NCI-H1105 (cell line): ENCODE measurements at places on chromosomes 7 and 10.

GRCh38 chr7:12909483-12909882 is 222.1 kb downstream of the ARL4A start:
- DNase-seq: no peak

GRCh38 chr7:3569643-3570042 is 268.6 kb downstream of the SDK1 start:
- DNase-seq: no peak

- DNase-seq: no peak
These were observed 972 bp downstream of the ORC5 start for GRCh38 chr7:104206841-104207240.

- DNase-seq: no peak
These were observed 26.8 kb downstream of the LYZL2 start for GRCh38 chr10:30602747-30603146.

- no peak for DNase-seq
These were observed 4.1 kb upstream of the CUL1 start for GRCh38 chr7:148694631-148695030.

GRCh38 chr10:22253580-22253882 is 35.7 kb upstream of the EBLN1 start:
- no peak for DNase-seq

- DNase-seq: no peak
These were observed 74.3 kb upstream of the PDCD4 start for GRCh38 chr10:110797416-110797815.

GRCh38 chr10:107708981-107709380 is 544.5 kb upstream of the SORCS1 start:
- no peak for DNase-seq
